ENCODE measurements at places on chromosomes 1 and 21.
A peak's percentile ranks its signal among the peaks of the same experiment; 100 is the strongest.

- DNase-seq: no peak
These were observed 12.3 kb downstream of the NCF2 start for GRCh38 chr1:183577897-183578465.

GRCh38 chr1:206430031-206430983, 40.0 kb upstream of the IKBKE start:
- DNase-seq: no peak

- DNase-seq: no peak
These were observed 10.0 kb upstream of the LRRC8C start for GRCh38 chr1:89622895-89623294.

- DNase-seq: no peak
These were observed 184.0 kb upstream of the C1orf174 start for GRCh38 chr1:4084048-4084431.

DNA sequence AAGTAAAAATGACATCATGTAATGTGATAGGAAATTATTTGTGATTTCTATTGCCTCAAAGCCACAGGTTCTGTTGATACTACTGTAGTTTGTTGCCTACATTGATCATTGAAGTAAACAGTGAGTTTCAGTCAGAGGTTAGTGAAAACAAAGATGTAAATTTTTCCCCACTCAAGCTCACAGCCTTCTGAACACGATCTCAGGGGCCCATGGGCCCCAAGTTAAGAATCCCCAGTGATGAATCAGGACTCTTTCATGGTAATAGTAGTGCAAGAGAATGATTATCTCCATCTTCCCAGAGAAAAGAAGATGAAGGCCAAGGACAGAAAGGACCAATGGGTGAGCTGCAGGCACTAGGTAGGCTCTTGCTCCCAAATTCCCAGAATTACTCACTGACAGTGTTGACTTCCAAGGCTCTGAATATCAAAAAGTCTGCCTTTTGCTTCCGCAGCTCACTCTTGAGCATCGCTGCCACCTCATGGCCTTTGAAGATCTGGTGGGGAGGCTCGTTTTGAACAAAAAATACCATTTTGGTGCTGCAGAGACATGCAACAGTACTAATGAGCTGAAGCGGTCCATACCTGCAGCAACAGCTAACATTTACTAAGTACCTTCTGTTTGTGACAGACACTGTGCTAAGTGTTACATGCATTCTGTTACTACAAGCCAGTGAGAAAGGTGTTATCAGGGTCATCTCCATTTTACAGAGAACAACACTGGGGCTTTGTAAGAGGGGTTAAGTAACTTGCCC, 113.3 kb downstream of the KIAA0319L start:
- DNase-seq: peak; percentile 12

- DNase-seq: no peak
These were observed 107.3 kb downstream of the UCHL5 start for GRCh38 chr1:192951691-192952460.

- DNase-seq: peak; percentile 95
These were observed 65.9 kb downstream of the PIK3CD start for GRCh38 chr1:9717193-9718005.

GRCh38 chr1:117632269-117633067, 26.6 kb downstream of the TENT5C start:
- no peak for DNase-seq

GRCh38 chr1:165925498-165926079, 98.2 kb downstream of the UCK2 start:
- no peak for DNase-seq

DNA sequence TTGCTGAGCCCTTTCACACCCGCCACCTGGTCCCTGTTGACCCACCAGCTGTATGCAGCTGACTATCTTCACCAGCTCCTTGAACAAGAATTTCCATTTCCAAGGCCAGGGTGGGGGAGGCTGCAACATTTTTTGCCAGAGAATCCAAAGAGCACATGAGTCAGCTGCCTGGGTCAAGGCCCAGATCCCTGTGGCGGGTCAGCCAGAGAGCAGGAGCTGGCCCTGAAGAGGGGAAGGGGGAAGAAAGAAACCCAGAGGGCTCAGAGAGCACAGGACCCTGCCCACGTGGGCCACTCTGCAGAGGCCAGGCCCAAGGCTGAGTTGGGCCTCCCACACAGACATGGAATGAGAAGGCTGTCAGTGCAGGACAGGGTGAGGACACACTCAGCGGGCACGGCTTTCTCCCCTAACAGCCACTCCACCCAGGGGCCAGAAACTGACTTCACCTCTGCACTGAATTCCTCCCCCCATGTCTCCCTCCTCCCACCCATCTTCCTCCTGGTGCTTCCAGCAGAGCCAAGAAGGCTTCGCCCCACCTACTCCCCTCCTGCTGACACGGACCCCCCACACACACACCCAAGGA, 28.9 kb downstream of the S100A6 start:
- no peak for DNase-seq

GRCh38 chr1:82836213-82836972, 1035.7 kb downstream of the ADGRL2 start:
- DNase-seq: no peak

DNA sequence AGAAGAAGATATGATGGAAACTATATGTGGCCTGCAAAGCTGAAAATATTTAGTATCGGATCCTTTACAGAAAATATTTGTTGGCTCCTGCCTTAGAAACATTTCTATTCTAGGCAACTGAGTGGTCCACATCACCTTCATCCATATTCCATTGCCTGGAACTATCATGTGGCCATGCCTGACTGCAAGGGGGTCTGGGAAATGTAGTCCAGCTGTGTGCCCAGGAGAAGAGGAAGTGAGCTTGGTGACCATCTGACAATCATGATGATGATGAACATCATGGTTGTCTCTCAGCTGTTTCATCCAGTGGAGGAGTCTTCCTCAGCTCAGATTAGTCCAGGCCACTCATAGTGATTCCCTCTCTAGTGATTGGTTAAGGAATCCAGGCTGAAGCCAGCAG, 61.8 kb upstream of the IFNLR1 start:
- DNase-seq: no peak
